ENCODE measurements at places on chromosomes 12 and 14.

DNA sequence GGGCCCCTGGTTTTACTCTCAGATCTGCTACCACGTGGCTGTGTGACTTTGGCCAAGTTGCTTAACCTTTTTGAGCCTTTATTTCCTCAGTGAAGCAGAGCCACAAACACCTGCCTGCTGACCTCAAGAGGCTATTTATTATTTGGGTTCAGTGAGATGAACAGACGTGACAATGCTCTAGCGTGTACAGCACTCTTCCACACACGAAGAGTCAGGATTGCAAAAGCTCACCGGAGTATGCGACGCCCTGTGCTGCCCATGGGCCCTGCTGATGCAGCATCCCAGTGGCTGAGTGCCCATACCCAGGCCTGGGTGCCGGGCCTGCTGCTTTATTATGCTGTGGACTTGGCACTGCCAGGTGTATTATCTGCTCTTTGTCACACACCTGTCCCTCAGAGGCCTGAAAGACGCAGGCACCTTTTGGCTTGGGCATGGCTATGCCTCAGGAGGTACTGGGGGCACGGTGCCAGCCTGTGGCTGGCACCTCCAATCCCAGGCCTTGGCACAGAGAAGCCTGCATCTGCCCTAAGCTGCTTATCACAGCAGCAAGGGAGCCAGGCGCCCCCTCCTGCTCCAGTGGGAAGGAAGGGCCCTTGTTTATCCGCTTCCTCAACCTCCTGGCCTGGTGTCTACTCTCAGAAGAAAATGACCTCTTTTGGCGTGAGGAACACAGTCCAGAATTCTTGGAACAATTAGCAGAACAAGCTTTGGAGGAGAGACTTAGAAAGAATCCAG lies 22.3 kb upstream of the TC2N start:
- no peak for DNase-seq

GRCh38 chr12:89946518-89947135 lies 238.0 kb upstream of the ATP2B1 start:
- DNase-seq, result no peak

DNA sequence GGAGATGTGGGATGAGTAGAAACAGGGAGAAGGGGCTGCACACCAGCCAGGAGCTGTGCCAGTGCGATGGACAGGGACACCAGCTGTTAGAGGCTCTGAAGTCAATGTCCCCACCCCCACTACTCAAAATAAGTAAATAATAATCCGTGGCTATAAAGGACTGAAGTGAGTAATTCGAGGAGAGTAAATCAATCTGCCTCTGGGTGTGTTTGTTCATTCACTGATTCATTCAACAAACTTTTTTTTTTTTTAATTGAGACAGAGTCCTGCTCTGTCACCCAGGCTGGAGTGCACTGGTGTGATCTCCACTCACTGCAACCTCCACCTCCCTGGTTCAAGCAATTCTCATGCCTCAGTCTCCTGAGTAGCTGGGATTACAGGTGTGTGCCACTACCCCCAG lies 363.6 kb downstream of the TMEM132D start:
- DNase-seq, result no peak

DNA sequence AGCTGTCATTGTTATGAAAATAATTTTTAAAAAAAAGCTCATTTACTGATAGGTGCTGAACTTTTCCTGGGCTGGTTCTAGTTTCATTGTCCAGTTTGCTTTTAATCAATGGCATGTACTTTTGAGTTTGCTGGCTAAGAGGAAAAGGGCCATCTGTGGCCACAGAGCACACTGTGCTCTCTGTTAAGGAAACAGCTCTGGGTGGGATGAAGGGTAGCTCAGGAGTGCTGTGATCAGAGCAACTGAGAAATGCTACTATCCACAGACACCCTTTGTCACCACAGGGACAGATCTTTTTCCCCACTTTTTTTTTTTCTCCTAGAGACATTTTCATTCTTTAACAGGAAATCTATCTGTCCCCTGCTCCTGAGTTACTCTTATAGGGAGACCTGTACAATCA lies 387.1 kb upstream of the PRICKLE1 start:
- DNase-seq, result no peak

DNA sequence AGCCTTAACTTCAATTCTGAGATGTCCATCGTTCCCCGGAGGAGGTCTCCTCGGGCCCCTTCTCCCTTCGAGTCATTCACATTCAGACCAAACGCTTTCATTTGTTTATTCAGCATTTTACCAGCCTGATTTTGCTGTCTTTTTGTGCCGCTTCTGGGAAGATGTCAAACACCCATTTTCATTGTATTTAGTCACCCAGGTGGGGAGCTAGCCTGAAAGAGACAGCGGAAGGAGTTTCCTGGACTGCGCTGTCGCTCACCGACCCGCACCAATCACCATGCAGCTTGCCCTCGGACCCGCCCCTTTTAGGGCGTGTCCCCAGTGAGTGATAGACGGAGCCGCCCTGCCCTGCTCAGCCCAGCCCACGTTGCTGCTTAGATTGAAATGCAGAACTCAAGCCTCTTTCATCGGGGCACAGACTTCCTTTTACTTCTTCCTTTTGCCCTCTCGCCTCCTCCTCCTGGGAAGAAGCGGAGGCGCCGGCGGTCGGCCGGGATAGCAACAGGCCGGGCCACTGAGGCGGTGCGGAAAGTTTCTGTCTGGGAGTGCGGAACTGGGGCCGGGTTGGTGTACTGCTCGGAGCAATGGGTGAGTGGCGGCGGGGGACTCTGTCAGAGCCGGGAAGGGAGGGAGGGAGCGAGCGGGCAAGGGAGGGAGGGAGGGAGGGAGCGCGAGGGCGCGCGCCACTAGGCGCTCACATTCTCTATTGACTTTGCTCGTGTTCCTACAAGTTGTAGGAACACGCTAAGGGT lies at the start of gene PAX9:
PAX9 (plus strand) TSS at position 355 of the 752 bp plus-strand sequence; CDS start at position 585, 230 bp downstream.
- DNase-seq, result no peak

- DNase-seq, result no peak
These were observed 245 bp upstream of the BRMS1L start for GRCh38 chr14:35825968-35826217.

DNA sequence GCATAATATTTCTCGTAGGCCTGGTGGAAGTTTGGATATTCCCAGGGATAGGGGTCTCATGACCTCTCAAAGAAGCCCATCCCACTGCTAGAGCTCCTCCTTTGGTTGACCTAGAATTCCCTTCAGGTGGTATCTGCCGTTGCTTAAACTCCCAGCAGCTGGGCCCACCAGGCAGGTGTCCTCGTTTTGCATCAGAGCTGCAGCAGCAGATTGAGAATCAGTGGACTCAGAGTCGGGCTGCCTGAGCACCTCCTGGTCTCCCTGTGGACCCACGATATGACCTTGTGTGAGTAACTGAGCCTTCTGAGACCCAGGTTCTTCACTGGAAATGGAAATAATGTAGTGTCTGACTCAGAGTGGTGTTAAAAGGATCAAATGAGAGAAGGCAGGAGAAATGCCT lies 132.7 kb downstream of the PAPOLA start:
- no peak for DNase-seq

DNA sequence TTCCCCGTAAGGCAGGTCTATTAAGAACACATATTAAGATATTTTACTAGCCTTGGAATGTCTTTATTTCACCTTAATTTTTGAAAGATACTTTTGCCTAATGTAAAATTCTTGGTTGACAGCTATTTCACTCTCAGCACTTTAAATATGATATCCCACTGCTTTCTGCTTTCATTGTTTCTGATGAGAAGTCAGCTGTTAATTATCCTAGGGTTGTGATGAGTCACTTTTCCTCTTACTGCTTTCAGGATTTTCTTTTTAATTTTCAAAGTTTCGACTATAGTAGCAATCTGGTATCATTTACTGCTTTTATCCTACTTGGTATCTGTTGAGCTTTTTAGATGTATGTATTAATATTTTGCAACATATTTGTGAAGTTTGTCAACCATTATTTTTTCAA lies 578.9 kb upstream of the ATP2B1 start:
- DNase-seq, result no peak

- peak; percentile 18 for DNase-seq
These were observed 50.9 kb upstream of the BICDL1 start for GRCh38 chr12:119938049-119938667.

- no peak for DNase-seq
These were observed 99.4 kb upstream of the PARP11 start for GRCh38 chr12:3972576-3972975.

- DNase-seq, result no peak
These were observed 294.8 kb upstream of the SOX5 start for GRCh38 chr12:24244231-24244630.

DNA sequence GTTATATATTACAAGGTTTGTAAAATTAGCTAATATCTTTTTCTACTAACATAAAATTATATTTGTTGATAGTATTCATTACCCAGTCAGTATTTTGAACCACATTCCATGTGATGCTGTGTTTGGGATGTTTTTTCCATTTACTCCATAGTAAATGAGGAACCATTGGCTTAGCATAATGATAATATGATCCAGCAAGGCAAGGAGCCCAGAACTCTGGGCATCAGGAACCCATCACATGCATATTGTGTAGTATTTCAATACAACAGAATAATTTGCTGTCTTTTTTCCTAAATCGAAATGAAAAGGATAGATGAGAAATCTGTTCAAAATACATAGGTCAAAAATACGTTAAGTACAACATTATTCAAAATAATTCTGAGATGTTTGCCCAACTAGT lies 48.7 kb upstream of the GARIN2 start:
- DNase-seq, result no peak

GRCh38 chr14:104292084-104292970 lies 153.9 kb downstream of the KIF26A start:
- no peak for DNase-seq

- DNase-seq, result no peak
These were observed 55.8 kb downstream of the TBX3 start for GRCh38 chr12:114628199-114628598.

DNA sequence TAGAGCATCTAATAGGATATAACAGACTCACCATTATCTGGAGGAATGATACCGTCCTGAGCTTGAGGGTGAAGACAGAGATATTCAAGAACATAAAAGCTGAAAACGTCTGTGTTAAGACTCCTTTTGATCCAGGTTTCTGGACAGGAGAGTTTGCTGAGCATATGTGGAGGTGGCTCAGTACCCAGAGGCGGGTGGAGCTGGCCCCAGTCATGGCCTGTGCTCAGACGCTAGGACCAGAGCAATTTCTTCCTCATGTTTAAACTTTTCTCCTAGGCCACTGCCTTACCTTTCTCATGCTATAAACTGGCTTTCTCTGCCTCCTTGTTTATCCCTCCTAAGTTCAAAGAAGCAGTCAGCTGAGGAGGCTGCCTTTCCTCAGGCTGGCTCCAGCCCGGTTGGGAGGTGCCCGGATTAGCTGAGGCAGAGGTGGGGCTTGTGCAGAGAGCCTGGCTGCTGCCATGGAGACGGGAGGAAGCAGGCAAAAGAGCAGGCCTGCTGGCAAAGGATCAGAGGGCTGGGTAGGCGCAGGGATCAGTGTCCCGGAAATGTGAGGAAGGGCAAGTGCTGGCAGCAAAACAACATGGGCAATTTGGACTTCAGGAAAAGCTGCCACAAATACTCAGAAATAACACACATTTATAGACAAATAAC lies 13.7 kb downstream of the COA8 start:
- no peak for DNase-seq

DNA sequence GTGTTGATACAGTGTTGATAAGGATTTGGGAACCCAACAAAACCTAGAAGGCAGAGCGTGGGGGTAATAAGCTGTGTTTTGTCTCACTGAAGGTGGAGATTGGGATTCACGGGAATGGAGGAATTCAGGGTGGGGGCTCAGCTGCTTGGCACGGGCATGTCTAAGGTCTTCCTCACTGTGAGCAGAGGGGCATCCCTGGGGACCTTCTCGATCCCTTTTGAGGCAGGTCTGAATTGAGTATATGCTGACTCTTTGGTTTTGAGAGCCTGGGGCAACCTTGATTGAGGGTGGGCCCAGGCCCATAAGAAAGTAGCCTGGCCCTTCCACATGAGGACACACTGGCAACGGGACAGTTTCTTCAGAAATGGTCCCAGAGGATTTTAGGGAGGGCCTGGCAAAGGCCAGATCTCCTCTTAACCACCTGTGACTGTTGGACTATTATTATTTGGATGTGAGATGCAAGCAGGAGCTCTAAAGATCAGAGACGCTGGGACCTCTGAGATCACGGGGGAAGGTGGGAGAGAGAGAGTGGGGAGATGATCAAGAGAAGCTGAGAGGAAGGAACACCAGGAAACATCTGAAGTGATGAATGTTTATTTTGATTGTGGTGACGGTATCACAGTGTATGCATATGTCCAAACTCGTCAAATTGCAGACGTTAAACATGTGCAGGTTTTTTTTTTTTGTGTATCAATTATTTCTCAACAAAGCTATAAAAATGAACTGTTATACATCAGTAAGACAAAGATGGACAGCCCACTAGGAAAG lies 48.4 kb downstream of the SMIM41 start:
- DNase-seq, result no peak

DNA sequence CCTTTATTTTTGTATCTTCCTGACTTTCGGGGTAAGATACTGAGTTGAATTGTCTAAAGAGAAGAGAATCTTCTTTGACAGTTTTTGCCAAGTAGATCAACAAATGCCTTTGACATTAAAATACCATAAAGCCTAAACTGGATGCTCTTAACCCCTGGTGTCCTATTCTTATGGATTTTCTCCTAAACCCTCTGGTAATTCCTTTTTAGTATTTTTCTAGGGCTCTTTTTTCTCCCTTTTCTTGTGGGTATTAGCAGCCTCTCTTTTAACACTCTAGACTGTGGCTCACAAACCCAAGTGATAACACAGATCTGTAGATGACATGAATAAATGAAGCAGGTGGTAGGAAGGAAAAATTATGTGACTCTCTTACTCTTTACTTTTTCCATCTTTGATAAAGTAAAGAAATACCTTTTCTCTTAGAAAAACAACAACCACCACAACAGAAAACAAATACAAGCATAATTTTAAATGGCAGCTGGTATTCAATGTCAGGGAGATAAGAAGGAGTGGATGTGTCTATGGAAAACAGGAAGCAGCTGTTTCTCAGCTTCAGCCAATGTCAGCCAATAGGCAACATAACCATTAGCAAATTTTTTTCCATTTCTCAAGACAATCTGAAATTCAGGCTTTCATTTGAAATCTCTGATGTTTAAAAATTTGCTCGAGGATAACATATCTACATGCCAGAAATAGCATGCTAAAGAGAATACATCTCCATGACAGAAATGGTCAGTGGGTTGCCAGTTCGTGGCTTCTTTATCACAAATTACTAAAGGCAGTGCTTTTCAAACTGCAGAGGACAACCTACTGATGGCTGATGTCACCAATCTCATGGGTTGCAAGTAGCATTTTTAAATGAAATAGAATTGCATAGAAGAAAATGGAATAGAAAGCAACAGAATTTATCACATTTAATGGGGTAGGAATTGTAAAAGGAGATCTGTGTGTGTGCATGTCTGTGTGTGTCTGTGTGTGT lies 123.1 kb upstream of the KRR1 start:
- no peak for DNase-seq

- DNase-seq, result no peak
These were observed 36.2 kb downstream of the MED13L start for GRCh38 chr12:116241157-116241759.

DNA sequence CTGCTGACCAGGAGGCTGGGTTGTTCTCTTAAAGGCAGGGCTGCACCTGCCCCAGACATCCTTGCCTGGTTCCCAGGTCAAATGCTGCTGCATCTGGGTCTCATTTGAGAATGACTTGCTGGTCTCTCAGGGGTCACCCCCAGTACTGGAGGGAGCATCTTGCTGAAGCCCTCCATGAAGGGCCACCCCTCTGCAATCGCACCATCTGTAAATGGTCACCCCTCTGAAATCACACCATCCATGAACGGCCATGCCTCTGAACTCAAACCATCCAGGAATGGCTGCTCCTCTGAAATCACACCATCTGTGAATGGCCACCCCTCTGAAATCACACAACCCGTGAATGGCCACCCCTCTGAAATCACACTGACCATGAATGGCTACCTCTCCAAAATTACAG lies 7.3 kb upstream of the SERPINA6 start:
- DNase-seq, result no peak

- peak; percentile 73 for DNase-seq
These were observed 28.3 kb downstream of the DYNC1H1 start for GRCh38 chr14:101992708-101993107.

- no peak for DNase-seq
These were observed 7.8 kb upstream of the TBX3 start for GRCh38 chr12:114691763-114692185.

All from GM12864 (cell line).